NCI-H1694 treated with DMSO at 0.1 percent for 48 hours (cell line): ENCODE measurements at places on chromosomes 16 and 17.

GRCh38 chr17:29066606-29067005, 23.7 kb downstream of the PIPOX start:
- DNase-seq = peak; percentile 95

- no peak for DNase-seq
Observed at GRCh38 chr17:17722081-17722905, 41.0 kb downstream of the RAI1 start.

GRCh38 chr17:78817123-78817522, 23.5 kb downstream of the USP36 start:
- no peak for DNase-seq

DNA sequence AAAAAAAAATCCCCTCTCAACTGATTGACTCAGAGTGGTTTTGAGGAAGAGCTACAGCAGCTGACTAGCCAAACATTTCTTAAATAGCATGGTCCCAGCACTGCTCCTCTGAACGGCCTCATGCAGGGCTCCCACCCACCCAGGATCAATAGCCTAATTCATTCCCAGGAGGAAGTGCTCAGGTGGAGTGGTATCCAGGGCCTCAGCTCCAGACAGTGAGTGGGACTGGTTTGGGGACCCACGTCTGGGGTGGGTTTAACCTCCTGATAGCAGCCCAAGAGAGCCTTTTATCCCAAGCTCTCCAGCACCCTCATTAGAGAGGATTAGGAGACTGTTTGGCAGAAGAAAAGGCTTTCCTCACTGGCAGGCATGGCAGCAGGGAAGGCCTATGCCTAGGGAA, 68.5 kb upstream of the CDH5 start:
- DNase-seq = no peak

- no peak for DNase-seq
Observed at GRCh38 chr17:40440166-40440565, 3.1 kb upstream of the IGFBP4 start.

DNA sequence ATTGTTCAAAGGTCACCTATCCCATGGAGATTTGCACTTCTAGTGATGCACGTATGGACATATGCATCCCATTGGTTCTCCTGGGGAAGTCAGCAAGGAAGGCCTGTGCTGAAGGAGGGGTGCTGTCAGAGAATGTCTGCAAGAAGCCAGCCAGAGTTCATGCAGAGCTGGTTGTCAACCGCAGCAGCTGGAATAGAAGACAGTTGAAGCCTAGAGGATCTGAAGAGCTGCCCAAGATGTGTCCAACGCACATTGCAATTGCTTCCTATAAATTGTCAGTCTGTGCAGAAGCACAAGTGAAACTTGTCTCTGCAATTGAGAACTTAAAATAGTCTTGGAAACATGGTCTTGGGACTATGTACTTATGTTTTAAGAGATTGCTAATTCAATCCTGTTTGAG, 82.1 kb upstream of the CNTNAP4 start:
- no peak for DNase-seq

DNA sequence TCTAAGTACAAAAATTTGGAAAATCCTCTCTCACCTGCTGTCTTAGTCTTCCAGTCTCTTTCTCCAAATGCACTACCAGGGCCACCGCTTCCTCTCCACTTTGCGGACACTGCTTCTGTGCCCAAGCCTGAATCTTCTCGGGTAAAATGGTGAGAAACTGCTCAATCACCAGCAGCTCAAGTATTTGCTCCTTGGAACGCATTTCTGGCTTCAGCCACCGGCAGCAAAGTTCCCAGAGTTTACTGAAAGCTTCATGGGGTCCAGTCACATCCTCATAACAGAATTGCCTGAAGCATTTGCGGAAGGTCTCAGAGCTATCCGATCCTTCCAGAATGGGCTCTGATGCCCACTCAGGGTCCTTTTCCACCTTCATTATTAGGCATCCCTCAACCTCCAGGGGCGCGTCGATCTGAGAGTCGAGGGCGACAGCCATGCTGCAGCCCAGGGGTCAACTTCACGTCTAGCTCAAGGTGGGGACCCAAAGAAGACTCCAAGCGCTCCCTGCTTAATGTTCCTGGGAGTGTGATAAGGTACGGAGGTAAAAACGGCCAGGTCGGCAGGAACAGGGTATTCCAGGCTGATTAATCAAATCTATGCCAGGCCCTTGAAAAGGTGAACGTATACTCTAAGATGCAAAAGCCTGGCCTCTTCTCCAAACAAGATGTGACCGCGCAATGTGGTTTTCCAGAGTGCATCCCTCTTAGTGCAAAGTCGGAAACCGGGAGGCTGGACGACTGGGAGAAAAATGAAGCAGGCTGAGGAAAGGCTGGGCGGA, 763 bp downstream of the ZKSCAN2 start:
- DNase-seq = no peak

GRCh38 chr17:75565066-75565465, 22.5 kb upstream of the MYO15B start:
- no peak for DNase-seq

DNA sequence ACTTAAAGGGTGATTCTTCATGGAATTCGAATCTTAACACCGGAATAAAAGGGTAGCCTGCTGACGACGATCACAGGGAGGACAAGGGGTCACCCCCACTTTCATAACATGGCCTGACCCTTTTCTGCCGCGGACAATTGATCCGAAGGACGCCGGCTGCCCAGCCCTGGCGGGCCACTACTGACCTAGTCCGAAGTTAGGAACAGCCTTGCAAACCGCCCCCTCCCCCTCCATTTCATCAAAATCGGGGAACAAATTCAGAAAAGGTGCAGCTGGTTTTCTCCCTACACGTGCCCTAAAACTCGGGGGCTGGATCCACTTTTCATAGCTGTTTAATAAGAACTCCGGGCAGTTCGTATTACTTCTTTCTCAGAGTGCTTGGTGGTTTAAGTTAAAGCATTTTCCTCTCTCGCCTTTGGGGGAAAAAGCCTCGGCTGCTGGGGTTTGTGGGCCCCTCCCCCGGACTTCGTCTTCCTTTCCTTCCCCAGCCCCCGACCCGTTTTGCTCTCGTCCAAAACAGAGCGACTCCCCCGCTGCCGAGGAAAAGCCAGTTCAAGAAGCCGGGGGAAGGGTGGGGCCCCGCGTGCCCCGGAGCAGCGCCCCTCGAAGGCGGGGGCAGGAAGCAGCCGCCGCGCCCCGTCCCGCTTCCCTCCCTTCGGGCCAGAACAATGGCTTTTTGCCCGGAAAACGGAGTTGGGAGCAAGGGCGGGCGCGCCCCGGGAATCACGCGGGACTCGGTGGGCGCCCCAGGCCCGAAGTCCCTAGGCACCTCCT, 641 bp upstream of the CBX2 start:
- DNase-seq = peak; percentile 59

DNA sequence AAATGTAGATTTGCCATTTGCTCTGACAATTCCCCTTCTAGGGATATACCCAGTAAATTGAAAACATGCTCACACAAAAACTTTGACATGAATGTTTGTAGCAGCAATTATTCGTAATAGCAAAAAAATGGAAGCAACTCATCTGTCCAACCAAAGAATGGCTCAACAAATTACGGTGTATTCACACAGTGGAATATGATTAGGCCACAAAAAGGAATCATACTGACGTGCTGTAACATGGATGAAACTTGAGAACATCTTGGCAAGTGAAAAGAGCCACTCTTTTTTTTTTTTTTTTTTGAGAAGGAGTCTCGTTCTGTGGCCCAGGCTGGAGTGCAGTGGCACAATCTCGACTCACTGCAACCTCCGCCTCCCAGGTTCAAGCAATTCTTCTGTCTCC, 24.1 kb upstream of the SPNS3 start:
- no peak for DNase-seq

- DNase-seq = no peak
Observed at GRCh38 chr16:58937661-58938060, 203.5 kb upstream of the GOT2 start.

DNA sequence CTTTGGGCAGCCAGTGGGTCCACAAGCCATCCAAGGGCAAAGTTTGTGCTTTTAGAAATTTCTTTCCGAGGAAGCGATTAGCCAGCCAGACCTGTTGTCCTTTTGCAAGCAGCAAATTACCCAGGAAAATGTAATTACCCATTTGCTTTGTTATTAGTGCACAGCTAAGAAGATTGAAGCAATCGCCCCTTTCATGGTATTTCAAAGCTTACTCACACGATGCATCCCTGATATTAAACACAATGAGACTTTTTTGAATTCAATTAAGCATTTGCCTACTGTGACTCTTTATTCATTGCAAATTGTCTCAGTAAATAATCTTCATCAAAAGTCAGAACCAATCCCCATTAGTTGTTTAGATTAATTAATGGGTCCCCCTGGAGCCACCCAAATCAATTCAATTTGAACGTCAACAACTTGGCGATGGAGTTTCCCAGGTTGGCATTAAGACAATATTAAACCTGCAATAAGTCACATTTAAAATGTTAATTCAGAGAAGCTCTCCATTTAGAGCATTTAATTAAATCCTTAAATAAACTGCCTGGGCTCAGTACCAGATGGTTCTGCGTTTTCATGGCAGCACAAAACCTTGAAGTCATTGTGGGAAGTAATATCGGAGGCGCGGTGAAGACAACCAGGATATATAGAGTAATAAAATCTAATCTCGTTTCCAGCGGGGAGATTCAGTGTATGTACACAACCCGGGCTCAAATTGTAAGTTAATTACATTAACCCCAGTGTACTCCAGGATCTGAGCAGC, 366.2 kb upstream of the TNRC6C start:
- DNase-seq = no peak

GRCh38 chr16:86471896-86472295, 38.4 kb upstream of the FOXF1 start:
- no peak for DNase-seq

- no peak for DNase-seq
Observed at GRCh38 chr17:6695565-6695964, 17.6 kb downstream of the SLC13A5 start.

DNA sequence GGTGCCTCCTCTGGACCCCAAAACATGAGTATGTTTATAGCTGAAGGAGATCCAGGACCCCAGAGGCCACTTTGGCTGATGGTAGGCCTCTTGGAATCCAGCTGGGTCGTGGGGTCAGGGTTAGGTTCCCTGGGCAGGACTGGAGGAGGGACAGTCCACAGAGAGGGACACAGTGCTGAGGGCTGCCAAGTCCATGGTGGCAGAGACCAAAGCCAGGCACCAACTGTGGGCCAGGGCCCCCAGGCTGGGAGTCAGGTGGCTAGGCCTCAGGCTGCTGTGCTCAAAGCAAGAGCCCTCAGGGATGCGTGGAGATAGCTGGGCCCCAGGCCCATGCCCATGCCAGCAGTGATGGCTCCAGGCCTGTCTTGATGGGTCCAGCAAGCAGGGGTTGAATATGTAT, 44.1 kb downstream of the RAB11FIP4 start:
- DNase-seq = no peak

DNA sequence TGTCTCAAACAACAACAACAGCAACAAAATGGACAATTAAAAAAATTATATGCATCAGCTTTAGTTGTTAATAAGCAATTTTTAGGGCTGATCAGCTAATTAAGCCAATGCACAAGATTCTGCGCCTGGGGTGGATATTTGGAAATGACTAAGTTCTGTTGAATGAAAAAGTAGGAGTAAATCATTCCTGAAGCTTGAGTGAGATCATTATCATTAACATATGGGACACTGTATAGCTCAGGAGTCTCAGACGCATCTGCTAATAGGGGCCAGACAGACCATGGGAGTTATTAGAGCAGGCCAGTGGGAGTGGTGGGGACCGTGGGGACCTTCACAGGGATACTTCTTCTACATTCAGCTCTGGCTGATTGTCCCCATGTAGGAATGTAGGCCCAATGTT, 22.8 kb downstream of the IRX5 start:
- DNase-seq = no peak

DNA sequence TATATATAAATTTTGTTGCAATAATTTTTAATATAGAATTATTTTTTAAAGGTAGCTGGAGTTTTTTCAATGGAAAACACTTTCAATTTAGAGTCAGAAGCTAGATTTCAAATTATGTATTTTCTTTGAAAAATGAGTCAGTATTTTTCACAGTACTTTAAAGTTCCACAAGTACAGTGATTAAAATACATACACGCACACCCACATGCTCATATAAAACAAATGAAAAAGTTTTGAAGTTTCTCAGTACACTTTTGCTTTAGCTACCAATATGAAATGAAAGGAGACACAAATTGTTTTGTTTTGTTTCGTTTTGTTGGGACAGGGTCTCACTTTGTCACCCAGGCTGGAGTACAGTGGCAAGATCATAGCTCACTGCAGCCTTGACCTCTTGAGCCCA, 98.6 kb downstream of the CYB561 start:
- DNase-seq = no peak

- no peak for DNase-seq
Observed at GRCh38 chr16:8964462-8964861, 756 bp upstream of the USP7 start.

- DNase-seq = no peak
Observed at GRCh38 chr17:43720311-43721060, 38.1 kb downstream of the SOST start.

- no peak for DNase-seq
Observed at GRCh38 chr17:20097330-20097729, 88.2 kb downstream of the SPECC1 start.

- DNase-seq = no peak
Observed at GRCh38 chr17:10370016-10370608, 2.7 kb downstream of the MYH13 start.

GRCh38 chr16:66549284-66550131, at the start of gene TK2:
Gene TK2, minus strand, starts transcription at chr16:66550122. Its CDS starts 61 bp downstream, at chr16:66550061.
- peak; percentile 44 for DNase-seq
